ENCODE measurements at places on chromosomes 12 and 14.

GRCh38 chr14:79421811-79422210 lies 789.5 kb downstream of the DIO2 start:
- no peak for DNase-seq

GRCh38 chr12:60106214-60106613 lies 510.4 kb downstream of the SLC16A7 start:
- no peak for DNase-seq

DNA sequence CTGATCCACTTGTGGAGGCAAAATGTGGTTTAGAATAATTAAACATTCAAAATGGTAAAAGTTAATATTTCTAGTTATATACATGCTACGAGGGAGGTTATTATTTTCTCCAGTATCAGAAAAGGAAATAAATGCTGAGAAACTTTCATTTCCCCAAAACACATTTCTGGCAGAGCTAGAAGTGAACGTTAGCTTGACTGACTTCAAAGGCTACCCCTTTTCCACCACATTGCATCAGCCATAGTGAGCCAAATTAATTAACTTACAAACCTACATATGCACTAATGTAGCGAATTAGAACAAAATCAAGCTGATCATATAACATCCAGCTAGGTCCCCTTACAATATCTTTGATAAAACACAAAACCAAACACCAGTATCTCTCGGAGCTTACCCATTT lies 49.3 kb upstream of the RERGL start:
- no peak for DNase-seq

- DNase-seq = peak; percentile 22
Observed at GRCh38 chr14:102554821-102555819, 37.3 kb upstream of the RCOR1 start.

DNA sequence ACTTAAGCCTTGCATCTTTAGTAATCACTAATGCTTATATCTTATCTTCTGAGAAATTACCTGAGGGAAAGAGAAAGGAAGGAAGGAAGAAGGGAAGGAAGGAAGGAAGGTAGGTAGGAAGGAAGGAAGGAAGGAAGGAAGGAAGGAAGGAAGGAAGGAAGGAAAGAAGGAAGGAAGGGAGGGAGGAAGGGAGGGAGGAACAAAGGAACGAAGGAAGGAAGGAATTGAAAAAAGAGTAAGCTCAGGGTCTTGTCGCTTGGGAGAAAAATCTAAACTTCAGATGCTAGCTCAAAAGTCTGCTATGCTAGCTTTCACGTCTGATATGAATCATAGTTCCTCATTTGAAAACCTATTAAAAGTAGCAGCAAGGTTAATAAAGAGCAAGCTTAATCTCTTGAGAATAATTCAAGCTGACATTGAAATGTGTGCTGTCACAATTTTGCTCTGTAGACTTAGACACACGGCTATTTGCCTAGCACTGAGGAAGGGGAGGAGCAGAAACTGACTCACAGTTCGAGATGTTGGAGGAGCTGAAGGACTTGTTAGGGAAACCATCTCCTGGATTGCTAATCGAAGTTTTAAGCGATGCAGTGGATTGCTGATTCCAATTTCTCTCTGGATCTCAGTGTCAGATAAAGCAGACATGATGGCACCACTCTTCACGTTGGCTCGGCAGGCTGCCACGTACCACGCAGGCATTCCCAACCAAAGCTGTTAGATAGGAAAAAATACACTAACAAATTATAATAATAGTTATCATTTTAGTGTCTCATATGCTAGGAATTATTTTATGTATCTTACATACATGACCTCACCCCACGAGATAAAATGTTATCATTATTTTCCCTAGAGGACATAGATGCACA lies 216.7 kb downstream of the ACSS3 start:
- DNase-seq = no peak

- no peak for DNase-seq
Observed at GRCh38 chr12:39824505-39825212, 205.1 kb upstream of the ABCD2 start.

GRCh38 chr12:45726603-45727300 lies 2.8 kb upstream of the ARID2 start:
- no peak for DNase-seq

- DNase-seq = no peak
Observed at GRCh38 chr14:73465823-73466532, 7.6 kb upstream of the NUMB start.

GRCh38 chr12:20508359-20508758 lies 140.0 kb downstream of the PDE3A start:
- DNase-seq = no peak

GRCh38 chr14:75422169-75422568 lies 5.7 kb upstream of the JDP2 start:
- DNase-seq = no peak

DNA sequence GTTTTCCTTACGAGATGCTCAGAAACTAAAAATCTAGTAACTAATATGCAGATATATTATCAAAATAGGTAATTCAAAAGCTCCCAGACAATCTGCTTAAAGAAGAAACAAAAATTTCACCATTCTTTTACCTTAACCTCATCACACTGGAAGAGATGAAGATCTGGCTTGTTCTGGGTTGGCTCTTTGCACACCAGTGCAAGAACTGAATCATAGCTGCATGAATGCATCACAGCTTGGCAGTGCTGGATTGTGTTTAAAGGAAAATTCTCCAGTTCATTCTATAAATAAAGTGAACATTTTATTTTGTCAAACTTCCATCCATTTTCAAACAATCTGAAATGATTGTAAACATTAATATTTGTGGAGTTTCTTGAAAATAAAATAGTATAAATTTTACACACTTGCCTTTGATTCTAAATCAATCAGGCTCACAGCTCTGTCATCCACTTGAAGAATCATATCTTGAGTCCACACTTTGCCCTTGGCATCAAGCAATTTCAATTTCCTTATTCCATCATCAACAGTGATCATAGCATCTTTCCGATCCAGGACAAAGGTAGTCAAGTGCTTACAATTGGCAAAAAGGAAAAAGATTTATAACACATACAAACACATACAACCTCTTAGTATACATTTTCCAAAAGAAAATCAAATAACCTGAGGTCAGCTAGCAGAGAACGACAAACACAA lies 119.8 kb downstream of the EPS8 start:
- DNase-seq = no peak

DNA sequence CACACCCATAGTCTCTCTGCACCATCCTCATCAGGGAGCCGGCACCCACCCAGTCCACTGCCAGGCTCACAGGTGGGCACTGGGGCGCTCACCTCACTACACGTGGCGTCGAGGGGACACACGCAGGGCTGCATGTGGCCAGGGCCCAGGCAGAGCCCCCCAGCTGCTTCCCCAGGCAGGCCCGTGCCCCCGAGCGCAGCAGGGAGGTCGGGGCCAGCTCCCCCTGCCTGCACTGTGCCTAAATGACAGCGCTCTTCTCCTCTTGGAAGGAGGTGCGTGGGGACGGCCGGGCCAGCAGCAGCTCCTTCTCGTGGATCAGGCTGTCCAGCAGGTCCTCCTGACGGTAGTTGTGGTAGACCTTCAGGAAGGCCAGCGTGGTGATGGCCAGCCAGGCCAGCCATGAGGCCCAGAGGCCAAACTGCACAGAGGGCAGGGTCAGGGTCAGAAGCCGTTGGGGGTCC lies 11.3 kb downstream of the TMEM179 start:
- no peak for DNase-seq

DNA sequence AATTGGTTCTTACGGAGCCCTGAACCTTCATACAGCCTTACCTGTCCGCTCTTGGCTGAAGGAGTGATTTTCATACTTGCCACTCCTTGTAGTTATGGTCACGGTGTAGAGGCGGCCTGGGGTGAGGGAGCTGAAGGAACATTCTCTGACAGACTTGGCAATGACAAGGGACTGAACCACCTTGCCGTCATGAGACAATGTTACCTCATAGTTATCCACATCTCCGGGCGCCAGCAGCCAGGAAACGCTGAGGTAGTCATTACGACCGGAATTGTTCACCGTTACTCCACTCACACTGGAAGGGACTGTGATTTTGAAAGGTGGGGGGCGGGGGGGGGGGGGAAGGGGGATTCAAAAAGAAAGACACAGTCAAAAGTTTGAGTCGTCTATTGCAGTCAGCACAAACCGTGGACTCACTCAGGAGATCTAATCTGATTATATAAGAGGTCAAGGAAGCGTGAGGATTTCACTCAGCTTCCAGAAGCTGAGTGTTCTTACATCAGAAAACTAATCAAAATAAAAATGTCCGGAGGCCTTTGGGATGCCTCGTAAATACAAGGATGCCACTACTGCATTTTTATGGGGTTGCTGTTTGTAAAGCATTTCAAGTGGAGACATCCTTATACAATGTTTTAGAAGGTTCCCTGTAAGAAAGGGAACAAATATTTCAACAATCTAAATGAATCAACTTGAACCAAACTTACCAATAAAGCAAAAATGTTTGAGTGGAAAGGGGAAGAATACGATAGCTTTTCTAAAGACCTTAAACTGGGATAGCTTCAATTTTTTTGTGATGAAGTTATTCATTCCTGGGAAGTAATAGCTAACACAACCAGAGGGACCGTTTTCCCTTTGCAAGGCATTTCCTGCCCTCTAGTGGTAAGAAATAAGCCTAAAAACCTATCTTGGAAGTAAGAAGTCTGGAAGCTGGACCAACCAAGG lies 60.6 kb downstream of the PTPRB start:
- DNase-seq = no peak

DNA sequence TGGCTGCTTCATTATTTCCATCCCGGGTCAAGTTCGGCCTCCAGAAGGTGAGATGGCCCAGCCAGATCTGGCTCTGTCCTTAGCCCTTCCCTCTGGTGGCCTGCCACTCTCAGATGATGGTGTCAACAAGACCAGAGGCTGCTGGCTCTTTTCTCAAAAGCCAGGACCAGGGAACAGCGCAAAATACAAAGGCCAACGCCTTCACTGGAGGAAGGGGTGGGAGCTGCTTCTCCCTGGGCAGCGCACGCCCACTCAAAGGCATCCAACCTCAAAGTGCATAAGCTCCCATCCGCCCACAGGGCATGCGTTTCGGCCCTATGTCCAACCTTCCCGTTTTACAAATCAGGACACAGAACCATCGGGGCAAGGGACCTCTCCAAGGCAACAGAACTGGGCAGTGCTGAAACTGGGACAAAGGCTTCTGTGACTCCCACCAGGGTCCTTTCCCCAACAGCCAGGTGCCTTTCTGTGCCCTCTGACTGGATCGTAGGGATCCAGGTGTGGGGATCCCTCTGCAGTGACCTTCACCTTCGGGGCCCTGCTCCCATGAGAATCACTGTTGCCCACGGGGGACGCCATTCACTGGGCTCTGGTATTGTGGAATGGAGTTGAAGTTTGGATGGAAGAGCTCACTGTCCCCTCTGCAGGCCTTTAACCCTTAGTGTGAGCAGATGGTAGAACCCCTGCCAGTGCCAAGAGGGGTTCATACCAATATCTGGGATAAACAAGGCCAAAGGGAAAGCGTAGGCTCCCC lies 76.8 kb downstream of the NINJ2 start:
- no peak for DNase-seq

- no peak for DNase-seq
Observed at GRCh38 chr12:100987552-100988521, 193.3 kb downstream of the ANO4 start.

GRCh38 chr14:91509878-91510170 lies 286 bp downstream of the PPP4R3A start:
- no peak for DNase-seq

- no peak for DNase-seq
Observed at GRCh38 chr12:93638095-93638494, 39.1 kb upstream of the CRADD start.

DNA sequence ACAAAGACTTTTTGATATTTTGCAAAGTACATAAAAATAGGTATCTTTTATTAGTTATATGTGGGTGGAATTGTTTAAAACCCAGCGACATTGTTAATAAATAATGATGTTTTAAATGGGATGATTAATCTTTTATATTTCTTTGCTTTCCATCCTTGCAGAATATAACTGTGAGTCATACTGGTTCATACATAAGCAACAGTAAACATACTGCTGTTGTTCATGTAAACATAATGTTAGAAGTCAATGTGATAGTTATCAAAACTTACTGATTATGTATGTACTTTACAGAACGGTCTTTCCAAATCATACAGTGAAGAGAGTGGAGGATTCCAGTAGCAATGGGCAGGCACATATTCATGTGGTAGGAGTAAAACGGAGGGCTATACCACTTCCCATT lies 119.8 kb downstream of the ARID2 start:
- DNase-seq = no peak

Measured in activated naive CD8-positive, alpha-beta T cell treated with anti-CD3 and anti-CD28 coated beads, Interleukin-2, amount 50 U/mL, for 16 hours (primary cell).